ENCODE measurements at places on chromosomes 7 and 10. TPM values are rescaled to one million over a fixed set of nuclear protein-coding genes. Genes with fewer than 3 reads are reported as not detected.

Gene SEC61G
- 103 TPM for total RNA-seq

Gene ZP3
- total RNA-seq, result 0.46 TPM

Gene GPR158
- total RNA-seq, result not detected

Gene MNX1
- total RNA-seq, result not detected

Gene GHRHR
- not detected for total RNA-seq

Gene SFTPA1
- 0.24 TPM for total RNA-seq

GRCh38 chr10:5968681-5969453 is 8.5 kb downstream of the IL15RA start:
- DNase-seq, result no peak

- DNase-seq, result no peak
Measured at GRCh38 chr7:24970676-24971075, 9.3 kb downstream of the OSBPL3 start.

DNA sequence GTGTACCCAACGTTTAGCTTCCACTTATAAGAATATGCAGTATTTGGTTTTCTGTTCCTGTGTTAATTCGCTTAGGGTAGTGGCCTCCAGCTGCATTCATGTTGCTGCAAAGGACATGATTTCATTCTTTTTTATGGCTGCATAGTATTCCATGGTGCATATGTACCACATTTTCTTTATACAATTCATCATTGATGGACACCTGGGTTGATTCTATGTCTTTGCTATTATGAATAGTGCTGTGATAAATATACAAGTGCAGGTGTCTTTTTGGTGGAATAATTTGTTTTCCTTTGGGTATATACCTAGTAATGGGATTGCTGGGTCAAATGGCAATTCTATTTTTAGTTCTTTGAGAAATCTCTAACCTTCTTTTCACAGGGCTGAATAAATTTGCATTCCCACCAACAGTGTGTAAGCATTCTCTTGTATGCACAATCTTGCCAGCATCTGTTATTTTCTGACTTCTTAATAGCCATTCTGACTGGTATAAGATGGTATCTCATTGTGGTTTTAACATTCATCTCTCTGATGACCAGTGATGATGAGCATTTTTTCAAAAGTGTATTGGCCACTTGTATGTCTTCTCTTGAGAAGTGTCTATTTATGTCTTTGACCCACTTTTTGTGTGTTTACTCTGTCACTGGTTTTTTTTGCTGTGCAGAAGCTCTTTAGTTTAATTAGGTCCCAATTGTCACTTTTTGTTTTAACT is 72.5 kb upstream of the CC2D2B start:
- no peak for DNase-seq

- DNase-seq, result no peak
Measured at GRCh38 chr10:98023024-98023423, 7.4 kb downstream of the CRTAC1 start.

DNA sequence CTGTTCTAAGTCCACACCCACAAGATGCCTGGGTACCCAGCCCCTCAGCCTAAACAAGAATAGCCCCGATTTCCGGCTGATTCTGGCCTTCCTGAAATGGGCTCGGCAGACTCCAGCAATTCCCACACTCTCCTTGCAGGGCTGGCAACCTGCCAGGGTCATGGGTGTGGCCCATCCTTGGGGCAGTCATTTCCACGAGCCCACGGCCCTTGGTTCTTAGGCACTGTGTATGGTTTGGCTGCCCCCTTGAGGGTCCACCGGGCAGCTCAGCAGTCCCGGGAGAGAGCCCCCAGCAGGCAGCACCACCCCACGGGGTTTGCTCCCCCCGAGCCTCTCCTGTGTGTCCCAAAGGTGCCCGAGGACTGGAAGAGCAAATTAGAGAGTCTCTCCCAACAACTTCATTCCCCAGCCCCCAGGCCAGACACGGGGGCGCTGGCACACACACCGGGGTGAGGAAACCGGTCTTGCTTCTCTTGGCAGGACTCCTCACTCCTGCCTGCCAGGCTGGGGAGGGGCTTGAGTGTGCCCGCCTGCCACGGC is 142.2 kb downstream of the EMX2 start:
- no peak for DNase-seq

- no peak for DNase-seq
Measured at GRCh38 chr10:35415505-35415904, 79.2 kb downstream of the CCNY start.

DNA sequence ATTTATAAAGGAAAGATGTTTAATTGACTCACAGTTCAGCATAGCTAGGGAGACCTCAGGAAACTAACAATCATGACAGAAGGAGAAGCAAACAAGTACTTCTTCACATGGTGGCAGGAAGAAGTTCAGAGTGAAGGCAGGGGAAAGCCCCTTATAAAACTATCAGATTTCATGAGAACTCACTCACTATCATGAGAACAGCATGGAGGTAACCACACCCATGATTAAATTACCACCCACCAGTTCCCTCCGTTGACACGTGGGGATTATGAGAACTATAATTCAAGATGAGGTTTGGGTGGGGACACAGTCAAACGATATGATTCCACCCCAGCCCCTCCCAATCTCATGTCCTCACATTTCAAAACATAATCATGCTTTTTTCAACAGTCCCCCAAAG is 124.2 kb upstream of the PCGF5 start:
- DNase-seq, result no peak

GRCh38 chr10:72309290-72310240 is 35.8 kb downstream of the DDIT4 start:
- DNase-seq, result peak; percentile 75

DNA sequence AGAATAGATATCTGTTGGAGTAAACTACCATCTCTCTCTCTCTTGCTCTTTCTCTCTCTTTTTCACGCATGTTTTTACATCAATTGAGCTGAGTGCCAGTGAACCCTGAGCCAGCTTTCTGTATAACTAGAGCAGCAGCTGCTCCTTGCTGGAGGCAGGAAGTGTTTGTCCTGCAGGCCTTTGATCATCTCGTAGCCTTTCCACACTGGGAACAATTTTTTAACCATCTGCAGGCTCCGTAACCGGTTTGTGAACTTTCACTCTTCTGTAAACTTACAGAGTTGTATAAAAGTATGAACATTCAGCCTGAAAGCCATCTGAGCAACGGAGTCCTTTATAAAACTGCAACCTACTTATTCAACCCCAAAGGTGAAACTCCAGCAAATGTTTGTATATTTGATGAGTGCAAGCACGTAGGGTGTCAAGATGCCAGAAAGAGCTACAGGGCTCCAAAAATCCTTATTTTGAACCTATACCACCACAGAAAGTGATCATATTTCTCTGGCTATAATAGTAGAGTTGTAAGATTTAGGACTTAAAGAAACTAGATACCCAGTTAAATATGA is 162.8 kb upstream of the NFE2L3 start:
- DNase-seq, result no peak

GRCh38 chr7:12490107-12490688 is 80.3 kb upstream of the SCIN start:
- no peak for DNase-seq

DNA sequence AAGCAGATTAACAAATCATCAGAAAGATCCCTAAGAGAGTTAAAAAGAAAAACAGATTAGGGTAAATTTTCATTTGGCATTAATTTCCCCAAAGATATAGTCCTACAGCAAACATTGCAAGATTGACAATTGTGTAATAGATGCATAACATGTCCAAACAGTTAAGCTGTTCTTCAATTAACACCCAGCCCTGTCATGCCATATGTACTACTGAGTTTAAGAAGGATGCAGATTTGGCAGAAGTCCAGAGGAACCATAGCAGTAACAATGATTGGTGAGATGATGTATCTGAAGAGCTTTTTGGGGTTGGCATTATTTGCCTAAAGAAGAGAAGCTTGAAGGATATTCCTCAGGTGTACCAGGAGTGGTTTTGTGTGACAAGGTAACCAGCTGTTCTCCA is 287.6 kb downstream of the LRMDA start:
- DNase-seq, result no peak

DNA sequence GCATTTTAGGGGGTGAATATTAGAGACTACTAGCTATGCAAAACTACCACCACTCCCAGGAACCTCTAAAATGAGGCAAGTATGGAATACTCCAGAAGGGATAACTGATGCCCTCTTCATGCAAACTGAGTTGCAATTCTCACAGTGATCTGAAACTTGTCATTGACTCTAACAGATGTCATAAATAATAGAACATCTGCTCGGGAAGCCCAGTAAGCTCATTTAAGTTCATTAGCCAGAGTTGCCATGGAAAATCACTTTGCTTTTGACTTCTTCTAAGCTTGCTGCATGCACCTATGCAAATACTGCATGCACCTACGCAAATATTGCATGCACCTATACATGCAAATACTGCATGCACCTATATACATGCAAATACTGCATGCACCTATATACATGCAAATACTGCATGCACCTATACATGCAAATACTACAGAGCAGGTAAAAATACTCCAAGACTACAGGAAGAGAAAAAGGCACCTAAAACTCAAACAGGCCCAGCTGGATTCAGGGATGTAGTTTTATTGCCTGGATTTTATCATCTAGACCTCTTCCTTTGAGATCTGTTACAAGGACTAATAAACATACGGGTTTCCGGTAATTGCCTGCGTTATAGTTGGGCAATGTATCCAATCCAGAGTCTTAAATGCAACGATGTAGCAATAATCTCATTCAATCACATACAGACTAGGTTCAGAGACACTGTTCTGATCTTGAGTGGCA is 1061.1 kb upstream of the AUTS2 start:
- DNase-seq, result no peak

- DNase-seq, result no peak
Measured at GRCh38 chr7:142717453-142717852, 31.8 kb upstream of the PRSS1 start.

DNA sequence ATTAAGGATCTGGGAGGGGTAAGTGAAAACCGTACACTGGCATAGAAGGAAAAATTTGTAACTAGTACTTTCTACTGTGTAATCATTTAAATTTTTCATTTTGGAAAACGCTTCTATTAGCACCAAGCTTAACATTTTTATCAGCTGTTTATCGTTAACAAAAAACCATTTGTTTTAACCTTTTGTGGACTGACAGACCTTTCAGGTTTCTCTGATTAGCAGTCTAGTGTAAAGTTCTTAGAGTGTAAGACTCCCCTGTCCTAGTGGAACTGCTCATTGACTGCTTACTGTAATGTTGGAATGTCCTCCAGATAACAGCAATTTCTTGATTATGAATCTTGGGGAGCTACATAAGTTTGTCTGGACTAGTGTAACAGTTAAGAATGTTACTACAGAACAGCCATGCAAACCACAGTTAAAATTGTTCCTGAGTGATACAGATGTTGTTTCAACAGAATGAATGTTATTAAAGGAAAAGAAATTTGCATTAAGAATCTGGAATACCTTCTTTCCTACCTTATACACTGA is 2.0 kb downstream of the DBF4 start:
- DNase-seq, result no peak

DNA sequence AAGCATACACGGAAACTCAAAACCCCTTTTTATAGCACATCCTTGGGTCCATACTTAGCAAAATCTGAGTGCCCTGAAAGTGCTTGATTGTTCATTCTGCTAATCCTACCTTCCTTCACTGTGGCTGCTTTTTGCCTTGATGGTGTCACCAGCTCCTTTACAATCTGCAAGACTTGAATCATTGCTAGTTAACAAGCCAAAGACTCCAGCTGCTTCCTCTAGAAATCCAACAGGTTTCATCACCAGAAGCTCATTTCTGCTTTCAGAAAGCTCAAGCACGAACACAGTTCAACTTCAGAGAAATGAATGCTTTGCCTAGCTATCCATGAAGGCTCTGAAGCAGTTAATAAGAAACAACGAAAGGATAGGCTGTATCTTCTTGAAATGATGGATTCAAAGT is 38.0 kb downstream of the USP6NL start:
- no peak for DNase-seq

DNA sequence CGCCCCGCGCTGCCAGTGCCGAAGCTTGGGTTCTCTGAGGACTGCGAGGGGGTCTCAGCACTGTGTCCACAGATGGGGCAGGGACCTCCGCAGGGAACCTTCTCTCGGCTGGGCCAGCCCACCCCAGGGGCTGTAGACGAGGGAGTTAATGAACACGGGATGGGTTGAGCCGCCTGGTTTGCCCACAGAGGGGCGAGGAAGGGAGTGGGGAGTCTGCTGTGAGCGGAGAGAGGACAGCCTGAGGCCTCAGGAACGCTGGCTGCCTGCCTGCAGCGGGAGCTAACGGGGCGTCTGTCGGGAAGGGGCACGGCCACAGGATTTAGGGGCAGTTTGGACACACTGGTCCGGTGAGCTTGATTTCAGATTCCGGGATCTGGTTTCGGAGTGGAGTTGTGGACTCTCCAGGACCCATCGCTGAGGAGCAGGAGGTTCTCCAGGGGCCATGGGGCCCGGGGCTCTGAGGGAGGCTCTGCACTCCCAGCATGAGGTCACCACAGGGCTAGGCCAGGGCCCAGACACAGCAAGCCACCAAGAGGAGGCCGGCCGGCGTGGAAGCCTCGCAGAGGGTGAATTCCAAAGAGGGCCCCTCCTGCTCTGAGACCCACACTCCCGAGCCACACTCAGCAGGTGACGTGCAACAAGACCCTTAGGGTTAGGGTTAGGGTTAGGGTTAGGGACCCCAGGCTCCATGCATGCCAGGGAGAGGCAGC is 19.0 kb upstream of the FAM20C start:
- DNase-seq, result no peak

DNA sequence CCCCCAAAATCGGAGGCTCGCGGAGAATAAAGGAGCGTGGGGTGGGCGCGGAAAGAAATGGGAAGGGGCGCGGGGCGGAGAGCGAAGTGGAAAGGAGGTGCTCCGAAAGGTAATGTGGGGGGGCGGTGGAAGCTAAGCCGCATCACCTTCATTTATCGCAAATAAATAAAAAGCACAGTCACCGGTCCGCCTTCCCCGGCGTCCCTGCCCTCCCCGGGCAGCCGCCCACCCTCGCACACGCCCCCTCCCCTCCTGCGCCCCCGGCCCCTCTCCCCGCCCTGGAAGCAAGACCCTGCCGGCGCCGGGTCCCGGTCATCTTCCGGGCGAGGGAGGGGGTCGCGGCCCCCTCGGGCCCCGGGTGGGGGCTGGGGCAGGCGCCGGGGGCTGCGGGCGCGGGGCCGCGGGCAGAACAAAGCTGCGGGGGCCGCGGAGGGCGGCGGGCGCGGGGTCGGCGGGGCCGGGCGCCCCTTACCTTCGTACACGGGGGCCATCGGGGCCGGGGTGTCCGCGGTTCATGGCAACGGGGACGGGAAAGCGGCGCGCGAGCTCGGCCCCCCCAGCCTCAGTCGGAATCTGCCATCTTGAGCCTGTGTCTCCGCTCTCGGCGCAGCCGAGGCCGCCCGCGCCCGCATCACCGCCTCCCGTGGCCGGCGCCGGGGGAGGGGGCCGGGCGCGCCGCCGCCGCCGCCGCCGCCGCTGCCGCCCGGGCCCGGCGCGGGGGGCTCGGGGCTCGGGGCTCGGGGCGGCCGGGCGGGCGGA is 486 bp downstream of the HIPK2 start:
- peak; percentile 80 for DNase-seq

GRCh38 chr7:154907651-154908620 is 95.0 kb downstream of the PAXIP1 start:
- no peak for DNase-seq

DNA sequence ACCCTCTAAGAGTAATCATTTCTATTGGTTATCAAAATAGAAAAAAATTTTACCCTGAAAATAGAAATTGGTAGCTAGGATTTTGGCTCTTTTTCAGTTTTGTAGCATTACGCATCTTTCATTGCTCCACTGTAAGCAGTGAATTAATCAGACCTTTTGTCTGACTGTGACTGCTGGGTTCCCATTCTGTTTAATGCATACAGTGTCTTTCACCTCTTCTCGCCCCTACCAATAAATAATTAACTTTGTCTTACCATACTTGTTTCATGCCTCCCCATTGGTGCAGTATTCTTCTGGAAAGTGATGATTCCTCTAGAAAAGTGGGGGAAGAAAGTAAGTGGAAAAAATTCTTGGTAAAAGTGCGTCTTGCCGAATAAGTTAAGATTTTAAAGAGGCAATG is 73.2 kb downstream of the AP3M1 start:
- DNase-seq, result no peak

All from Right ventricle myocardium inferior (tissue), 1 donor.